LNCaP clone FGC (cell line): ENCODE measurements at places on chromosomes 6 and 20.

DNA sequence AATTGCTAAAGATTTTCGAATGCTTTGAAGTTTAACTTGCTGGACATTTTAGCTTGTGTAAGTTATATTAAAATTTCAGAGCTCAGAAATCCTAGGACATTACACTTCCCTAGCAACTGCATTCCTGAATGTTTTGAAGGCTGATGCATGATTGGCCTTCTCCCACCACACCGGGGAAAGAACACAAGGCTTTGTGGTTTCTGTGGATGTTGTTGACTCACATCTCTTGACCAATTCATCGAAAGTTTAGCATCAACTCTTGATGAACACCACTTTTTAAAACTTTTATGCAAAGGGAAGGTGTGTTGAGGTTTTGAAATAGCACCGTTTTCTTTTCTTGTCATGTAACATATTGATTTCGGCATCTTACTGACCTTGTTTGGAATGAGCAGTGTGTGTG lies 81.1 kb downstream of the RIMS1 start:
- no peak for DNase-seq

GRCh38 chr6:154773610-154774089 lies 40.4 kb downstream of the SCAF8 start:
- no peak for DNase-seq

DNA sequence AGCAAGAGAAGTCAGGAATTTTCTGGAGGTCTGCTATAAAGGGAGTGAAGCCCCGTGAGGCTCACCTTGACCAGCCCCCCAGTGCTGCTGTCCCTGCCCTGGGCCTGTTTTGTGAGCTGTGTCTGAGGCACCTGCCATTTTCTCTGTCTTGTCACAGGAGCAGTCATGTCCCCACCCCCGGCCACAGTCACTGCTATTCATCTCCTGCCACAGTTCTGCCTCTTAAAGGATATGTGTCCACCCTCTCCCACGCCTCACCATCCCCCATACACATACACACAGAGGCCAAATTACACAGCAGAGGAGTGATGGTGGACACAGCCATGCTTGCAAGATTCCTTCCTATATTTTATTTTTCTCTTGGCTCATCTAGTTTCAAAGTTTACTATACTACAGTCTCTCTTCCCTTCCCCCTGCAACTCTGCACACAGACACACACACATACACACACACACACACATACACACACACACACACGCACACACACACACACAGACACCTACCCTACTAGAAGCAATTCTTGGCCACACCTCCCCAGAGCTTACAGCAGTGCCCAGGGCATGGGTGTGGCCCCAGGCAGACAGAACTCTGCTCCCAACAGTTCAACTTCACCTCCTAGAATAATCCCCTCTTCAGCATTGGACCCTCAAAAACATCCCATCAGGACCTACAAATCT lies 68.7 kb upstream of the TAB2 start:
- DNase-seq: no peak

GRCh38 chr6:5763871-5764270 lies 242.9 kb downstream of the NRN1 start:
- no peak for DNase-seq

GRCh38 chr6:143836150-143836549 lies 7.0 kb upstream of the LTV1 start:
- DNase-seq: no peak

DNA sequence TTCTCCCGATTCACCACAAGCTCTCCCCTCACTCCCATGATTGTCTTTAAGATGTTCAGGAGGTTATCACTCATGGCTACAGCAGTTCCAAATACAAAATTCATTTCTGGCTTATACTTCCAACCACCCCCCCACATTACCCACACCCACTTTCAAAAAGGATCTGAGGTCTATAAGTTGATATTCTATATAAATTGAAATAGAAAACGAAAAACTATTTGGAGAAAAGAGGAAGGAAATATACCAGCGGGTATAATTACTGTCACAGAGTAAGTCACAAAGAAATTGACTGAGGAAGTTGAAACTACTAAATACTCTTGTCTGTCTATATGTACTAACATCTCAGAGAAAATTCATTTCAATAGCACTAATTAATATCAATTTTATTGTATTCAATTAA lies 112.7 kb upstream of the TNFAIP3 start:
- no peak for DNase-seq

DNA sequence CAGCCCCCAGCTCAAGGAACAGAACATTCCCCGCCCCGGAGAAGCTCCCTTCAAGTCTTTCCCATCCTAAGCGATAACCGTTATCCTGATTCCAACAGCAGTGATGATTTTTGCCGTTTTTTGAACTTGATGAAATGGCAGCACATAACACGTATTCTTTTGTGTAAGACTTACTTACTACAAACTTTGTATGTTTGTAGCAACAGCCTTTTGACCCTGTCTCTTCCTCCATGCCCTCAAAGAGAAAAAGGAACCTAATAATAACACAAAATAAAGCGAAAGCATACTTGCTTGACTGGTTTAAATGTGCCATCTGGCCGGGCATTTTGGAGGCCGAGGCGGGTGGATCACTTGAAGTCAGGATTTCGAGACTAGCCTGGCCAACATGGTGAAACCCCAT lies 26.4 kb upstream of the SLC9A8 start:
- DNase-seq: no peak

GRCh38 chr6:116382587-116382986 lies 11.8 kb downstream of the DSE start:
- no peak for DNase-seq

- DNase-seq: no peak
Measured at GRCh38 chr20:1945134-1945618, 48.7 kb downstream of the PDYN start.

DNA sequence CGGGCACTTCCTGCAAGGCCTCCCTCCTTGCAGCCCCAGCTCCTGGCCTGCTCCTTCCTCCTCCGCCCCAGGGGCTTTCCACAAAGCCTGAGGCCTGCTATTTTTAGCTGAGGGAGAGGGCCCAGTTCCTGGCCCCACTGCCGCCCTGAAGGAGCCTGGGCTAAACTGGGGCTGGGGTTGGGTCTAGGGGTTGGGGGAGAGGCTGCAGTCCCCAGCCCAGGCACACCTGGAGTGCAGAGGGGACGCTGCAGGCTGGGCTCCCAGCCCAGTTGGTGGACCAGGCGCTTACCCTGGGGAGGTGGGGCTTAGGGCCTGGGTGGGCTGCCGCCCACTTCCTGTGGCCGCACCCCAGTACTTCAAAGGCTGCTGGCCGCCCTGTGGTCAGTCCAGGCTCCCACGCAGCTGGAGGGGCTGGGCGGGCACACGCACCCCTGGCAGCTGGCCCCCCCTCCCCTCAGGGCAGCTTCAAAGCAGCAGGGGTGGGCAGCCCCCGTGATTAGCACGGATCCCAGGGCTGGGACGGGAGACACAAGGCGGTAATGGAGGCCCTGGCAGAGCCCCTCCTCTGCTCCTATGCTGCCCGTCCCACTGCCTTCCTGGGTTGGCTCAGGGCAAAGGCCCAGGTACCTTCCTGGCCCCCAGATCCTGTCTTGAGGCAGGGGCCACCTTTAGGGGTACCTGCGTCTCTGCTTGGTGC lies 7.1 kb upstream of the ABHD16B start:
- no peak for DNase-seq

GRCh38 chr6:130547723-130548122 lies 181.9 kb downstream of the TMEM200A start:
- DNase-seq: no peak

DNA sequence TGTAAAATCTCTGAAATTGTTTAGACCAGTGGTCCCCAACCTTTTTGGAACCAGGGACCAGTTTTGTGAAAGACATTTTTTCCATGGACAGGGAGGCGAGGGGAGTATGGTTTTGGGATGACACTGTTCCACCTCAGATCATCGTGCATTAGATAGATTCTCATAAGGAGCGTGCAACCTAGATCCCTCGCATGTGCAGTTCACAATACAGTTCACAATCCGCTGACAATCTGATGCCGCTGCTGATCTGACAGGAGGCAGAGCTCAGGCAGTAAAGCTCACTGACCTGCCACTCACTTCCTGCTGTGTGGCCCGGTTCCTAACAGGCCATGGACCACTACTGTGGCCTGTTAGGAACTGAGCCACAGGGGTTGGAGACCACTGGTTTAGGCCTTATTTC lies 115.2 kb downstream of the EPM2A start:
- no peak for DNase-seq
